ENCODE measurements at places on chromosomes 11 and 22. TPM values are rescaled to one million over a fixed set of nuclear protein-coding genes. Genes with fewer than 3 reads are reported as not detected.

BEST1 gene
- 9.4 TPM for total RNA-seq

RTL10 gene
- 28.6 TPM for total RNA-seq

OR8I2 gene
- total RNA-seq, result not detected

KRTAP5-2 gene
- not detected for total RNA-seq

TBX1 gene
- total RNA-seq, result 13.0 TPM

IFITM10 gene
- total RNA-seq, result 49.2 TPM

OR52N4 gene
- total RNA-seq, result 0.75 TPM

CRYBA4 gene
- 1.1 TPM for total RNA-seq

Measured in ureter (tissue), 1 donor.